B cell (primary cell): ENCODE measurements at places on chromosomes 12 and 14. TPM values are rescaled to one million over a fixed set of nuclear protein-coding genes. Genes with fewer than 3 reads are reported as not detected.

- no peak for DNase-seq
Observed at GRCh38 chr14:35576260-35576659, 42.3 kb downstream of the INSM2 start.

DNA sequence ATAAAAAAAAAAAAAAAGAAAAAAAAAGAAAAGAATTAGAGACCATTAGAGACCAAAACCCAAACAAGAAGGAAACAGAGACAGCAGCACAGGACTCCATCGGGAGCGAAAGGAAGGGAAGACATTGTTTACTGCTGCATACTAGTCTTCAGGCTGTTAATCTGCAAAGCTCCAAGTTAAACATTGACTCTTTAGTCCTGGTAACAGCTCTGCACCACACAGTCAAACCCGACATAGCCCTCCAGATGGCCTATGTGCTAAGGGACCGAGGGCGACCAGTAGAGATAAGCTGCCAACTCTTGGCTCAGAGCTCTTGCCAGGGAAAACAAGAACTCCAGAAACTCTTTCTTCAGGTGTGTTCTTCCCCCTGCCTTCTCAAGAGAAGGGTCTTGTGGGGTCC is 7.8 kb downstream of the P2RX4 start:
- no peak for DNase-seq

Gene PLEKHA5
- total RNA-seq: 0.22 TPM in 1 of 2 replicates, not detected in the other

DNA sequence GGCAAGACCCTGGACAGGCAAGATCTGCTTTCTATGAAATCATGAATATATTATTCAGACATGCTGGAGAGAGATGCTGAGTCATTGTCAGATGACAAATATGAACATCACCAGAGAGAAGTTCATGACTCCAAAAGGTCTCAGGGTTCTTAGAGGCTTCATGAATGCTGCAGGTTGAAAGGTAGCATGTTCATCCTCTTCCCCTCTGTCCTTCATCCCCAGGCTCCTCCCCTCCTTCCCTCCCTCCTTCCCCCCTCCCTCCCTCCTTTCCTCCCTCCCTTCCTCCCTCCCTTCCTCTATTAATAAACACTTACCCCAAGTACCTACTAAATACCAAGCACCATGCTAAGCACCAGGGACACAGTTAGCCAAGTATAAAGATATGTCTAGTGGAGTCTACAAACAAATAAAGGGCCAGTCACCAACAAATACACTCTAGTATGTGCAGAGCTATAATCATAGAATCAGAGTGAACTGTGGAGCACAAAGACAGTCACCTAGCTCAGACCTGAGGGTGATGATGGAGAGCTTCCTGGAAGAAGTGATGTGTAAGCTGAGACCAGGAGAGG is 46.2 kb downstream of the RPH3A start:
- no peak for DNase-seq

DNA sequence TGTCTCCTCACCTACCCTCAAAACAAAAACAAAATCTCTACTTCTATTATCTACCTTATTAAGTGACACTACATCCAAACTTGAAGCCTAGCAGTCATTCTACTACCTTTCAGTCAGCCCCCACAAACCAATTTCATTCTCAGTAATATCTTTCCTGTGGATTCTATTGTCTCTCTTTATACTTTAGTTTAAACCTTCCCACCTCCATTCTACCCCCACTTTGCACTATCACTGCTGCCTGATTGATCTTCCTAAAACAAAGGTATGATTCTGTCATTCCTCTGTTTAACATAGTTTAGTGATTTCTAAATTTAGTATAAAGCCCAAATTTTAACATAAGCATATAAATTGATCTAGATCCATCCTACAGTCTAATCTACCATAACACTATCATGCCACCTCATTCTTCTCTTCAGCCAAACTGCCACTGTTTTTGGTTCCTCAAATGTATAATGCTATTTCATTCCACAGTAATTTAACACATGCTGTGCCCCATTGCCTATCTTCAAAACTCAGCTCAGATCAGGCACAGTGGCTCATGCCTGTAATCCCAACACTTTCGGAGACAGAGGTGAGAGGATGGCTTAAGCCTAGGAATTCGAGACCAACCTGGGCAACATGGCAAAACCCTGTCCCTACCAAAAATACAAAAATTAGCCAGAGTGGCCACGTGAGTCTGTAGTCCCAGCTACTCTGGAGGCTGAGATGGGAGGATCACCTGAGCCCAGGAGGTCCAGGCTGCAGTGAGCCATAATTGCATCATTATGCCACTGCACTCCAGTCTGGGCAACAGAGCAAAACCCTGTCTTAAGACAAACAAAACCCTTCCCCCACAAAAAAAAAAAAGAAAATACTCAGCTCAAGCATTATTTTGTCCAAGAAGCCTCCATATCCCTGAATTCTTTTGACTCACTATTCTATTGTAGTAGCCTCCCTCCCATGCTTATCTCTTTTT is 3.1 kb upstream of the STRN3 start:
- DNase-seq: no peak

Gene ACOT4
- 0.42 and 0.83 TPM in 2 replicates for total RNA-seq

Gene NANOG
- not detected in 2 replicates for total RNA-seq

DNA sequence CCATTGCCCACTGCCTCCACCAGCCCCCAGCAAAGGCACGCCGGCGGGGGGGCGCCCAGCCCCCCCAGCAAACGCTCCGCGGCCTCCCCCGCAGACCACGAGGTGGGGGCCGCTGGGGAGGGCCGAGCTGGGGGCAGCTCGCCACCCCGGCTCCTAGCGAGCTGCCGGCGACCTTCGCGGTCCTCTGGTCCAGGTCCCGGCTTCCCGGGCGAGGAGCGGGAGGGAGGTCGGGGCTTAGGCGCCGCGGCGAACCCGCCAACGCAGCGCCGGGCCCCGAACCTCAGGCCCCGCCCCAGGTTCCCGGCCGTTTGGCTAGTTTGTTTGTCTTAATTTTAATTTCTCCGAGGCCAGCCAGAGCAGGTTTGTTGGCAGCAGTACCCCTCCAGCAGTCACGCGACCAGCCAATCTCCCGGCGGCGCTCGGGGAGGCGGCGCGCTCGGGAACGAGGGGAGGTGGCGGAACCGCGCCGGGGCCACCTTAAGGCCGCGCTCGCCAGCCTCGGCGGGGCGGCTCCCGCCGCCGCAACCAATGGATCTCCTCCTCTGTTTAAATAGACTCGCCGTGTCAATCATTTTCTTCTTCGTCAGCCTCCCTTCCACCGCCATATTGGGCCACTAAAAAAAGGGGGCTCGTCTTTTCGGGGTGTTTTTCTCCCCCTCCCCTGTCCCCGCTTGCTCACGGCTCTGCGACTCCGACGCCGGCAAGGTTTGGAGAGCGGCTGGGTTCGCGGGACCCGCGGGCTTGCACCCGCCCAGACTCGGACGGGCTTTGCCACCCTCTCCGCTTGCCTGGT is at the start of gene CDKN1B:
Gene CDKN1B (plus strand): TSS at position 576 of the 793 bp plus-strand sequence. CDS start 472 bp downstream, outside the sequence.
- DNase-seq: peak; percentile 92

DNA sequence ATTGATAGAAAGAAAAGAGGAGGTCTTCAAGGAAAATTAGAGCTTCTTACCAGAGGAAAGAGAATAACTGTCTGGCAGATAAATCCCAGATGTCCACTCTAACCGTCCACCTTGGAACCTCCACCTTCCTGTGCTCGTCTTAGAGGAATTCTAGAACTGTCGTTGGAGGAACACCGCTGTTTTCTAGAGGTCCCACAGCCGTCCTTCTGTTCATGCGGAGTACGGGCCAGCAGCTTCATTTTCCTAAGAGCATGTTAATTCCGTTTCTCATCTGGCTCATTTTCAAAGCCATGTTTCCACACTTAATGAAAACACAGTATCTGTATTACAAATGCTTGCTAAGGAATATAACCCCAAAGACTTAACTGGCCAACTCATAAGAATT is 107.9 kb upstream of the ESRRB start:
- DNase-seq: no peak

DNA sequence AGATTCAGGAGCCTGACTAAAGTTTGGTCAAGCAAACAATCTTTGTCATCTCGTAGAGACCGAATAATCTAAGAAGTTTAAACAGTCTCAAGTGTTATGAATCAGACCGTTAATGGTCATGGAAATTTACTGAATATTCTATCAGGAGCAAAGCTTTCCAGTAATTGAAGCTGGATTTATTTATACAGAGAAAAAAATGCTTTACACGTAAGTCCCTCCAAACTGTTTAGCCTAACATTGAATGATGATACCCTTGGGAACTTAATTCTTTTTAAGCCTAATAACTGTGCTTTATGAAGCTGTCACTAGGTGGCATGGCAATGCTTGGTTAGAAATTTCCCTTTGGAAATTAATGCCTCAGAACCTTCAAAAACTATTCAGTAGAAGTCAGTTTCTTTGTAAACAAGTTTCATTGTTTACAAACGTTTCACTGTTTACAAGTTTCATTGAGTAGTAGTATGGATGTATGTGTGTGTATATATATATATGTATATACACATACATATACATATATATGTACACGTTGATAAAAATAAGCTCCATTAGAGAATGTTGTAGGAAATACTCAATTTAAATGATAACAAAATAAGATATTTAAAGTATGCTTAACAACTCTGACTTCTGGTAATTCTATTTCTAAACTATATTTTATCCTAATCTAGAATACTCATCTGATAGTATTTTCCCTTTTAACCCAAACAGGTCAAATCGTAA is 32.1 kb downstream of the DEPDC4 start:
- DNase-seq: peak; percentile 34

GRCh38 chr12:119100933-119101332 is 77.8 kb upstream of the HSPB8 start:
- DNase-seq: no peak

Gene KLRK1
- 0.84 and 0.97 TPM in 2 replicates for total RNA-seq

- DNase-seq: no peak
Observed at GRCh38 chr12:118607831-118608230, 231.5 kb downstream of the SUDS3 start.

DNA sequence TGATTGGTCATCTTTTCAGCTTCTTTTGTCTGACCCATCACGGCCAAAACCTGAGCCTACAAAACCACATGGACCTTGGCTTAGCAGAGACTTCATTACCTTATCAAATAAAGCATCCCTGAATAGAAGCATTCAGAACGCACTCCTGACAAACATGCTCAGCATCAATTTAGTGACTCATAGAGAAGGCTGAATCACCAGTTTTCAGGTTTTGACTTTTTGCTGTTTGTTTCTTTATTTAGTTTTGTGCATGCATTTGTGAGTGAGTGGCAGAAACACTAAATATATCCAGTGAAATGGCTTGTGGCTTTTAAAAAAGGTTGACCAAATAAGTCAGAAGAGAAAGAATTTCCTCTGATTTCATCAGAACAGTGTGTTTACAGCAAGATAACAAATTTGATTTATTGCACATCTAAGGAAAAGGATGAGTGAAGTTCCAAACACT is 19.0 kb upstream of the OVCH1 start:
- DNase-seq: no peak

DNA sequence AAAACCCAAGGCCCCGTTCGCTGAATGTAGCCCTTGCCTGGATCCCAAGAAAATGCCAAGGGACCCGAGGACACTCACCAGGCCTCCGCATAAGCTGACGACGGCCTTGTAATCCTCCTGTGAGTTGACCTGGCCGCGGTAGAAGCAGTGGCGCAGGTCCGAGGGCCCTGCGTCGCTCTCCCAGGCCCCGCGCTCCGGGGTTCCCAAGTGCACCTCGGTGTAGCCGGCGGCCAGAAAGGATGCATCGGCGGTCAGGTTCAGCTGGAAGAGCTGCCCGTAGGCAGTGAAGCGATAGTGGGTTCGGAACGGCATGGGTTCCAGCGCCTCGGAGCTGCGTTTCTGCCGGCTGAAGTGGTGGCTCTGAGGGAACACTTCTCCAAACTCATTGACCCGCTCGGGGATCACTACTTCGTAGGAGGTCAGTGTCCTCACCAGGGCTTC is 1.2 kb downstream of the ADAMTS20 start:
- no peak for DNase-seq

GRCh38 chr12:131987552-131987951 is 37.8 kb downstream of the EP400 start:
- no peak for DNase-seq
